ENCODE measurements at places on chromosomes 12 and 14. TPM values are rescaled to one million over a fixed set of nuclear protein-coding genes. Genes with fewer than 3 reads are reported as not detected.

Gene FAM181A
- not detected for total RNA-seq

Gene PPP4R4
- 6.6 TPM for total RNA-seq

Gene PPM1H
- total RNA-seq = 17.8 TPM

Gene KRT5
- total RNA-seq = not detected

Gene GALNT6
- total RNA-seq = 10.2 TPM

Gene CCDC196
- total RNA-seq = not detected

Gene LGALS3
- total RNA-seq = 328 TPM

Gene OR6C68
- total RNA-seq = not detected

Gene HOXC5
- 3.3 TPM for total RNA-seq

Gene ANKLE2
- total RNA-seq = 67.7 TPM

Gene FIGNL2
- under 0.01 TPM for total RNA-seq

Gene ACSM4
- not detected for total RNA-seq

Gene SLC39A9
- total RNA-seq = 112 TPM

Gene MUCL1
- not detected for total RNA-seq

Gene CMKLR1
- total RNA-seq = 121 TPM

Gene KANSL2
- total RNA-seq = 56.4 TPM

Gene CNTN1
- not detected for total RNA-seq

Gene JKAMP
- 123 TPM for total RNA-seq

Gene FOXN4
- not detected for total RNA-seq

Gene OTOGL
- 0.11 TPM for total RNA-seq

Gene GLT1D1
- not detected for total RNA-seq

Gene TTC9
- 3.5 TPM for total RNA-seq

Gene TOMM20L
- total RNA-seq = not detected

Gene SRSF5
- 155 TPM for total RNA-seq

Gene SLC5A8
- total RNA-seq = not detected

Gene DNAJC22
- total RNA-seq = 0.91 TPM

Gene IAPP
- total RNA-seq = not detected

Gene RDH5
- total RNA-seq = 60.9 TPM

Gene RBM25
- 57.1 TPM for total RNA-seq

Gene C12orf54
- not detected for total RNA-seq

Gene ACOT4
- total RNA-seq = 2.2 TPM
